ENCODE measurements at places on chromosomes 12 and 14.

DNA sequence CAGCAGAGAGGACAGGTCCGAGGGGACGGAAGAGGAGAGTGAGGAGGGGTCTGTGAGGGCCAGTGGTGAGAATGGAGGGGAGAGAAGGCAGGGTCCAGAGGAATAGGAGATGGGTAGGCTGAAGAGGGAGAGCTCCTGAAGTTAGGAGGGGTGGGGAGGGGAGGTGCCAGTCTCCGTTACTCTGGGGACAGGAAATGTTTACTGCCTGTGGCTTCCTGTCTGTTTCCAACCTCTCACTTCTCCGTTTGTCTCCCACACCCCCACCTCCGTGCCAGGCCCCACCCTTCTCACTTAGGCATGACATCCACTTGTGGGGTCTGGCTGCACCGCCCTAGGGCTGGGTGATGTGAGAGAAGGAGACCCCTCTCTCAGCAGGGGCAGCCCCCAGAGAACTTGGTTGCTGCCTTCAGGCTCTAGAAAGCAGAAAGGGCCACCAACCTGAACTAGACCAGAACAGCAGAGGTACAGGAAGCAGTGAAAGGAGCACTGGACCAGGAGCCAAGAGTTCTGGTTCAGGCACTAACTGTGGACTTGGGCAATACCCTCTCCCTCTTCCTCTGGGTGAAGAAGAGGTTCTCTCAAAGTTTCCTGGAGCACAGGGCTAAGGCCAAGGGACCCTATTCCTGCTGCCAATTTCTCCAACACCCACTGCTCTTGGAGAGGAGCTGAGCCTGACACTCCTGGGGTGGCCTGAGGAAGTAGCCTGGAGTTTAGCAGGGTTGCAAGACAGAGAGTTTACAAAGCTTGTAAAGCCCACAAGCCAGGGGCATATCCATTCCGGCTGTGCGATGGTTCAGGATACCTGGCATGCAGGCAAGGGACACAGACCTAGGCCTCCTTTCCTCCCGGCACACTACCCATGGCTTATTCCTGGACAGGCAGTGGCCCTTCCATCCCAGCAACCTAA lies 5.5 kb downstream of the ITGA5 start:
- no peak for DNase-seq

DNA sequence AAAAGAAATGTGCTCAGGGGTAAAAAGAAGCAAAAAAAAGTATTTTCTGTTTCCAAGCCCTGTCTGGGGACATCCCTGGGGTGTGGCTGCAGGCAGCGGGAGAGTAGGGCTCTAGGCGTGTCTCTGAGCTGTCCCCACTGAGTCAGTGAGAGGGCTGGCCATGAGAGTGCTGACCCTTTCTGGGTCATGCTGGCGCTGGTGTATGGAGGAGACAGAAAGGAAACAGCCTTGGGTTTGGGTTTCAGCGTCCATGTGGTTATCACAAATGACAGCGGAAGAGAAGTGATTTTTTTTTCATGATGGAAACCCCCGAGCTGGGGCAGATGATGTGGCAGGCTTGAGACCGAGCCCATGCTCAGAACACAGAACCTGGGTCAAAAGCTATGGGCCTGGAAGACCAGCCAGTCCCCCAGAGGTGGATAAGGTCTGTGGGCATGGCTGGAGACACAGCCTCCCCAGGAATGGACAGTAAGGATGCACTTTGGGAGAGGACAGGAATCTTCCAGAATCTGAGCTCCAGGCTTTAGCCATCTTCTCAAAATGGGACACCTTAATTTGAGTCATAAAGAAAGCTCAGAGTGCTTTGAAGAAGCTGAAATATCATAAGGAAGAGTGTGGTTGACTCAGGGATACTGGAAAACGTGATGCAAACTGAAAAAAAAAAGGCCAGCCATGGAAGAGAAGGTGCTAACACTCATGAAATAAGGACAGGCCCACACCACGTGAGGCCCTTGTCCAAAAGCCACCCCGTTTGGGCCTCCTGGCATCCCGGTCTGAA lies 36.2 kb downstream of the SYNE3 start:
- no peak for DNase-seq

- DNase-seq: no peak
Observed at GRCh38 chr14:65258391-65258790, 154.1 kb upstream of the FUT8 start.

- no peak for DNase-seq
Observed at GRCh38 chr12:120358412-120359100, 10.4 kb downstream of the MSI1 start.

Data from neuronal stem cell (in vitro differentiated cells).